MV-4-11 (cell line): ENCODE measurements at places on chromosomes 4 and X.

- DNase-seq = peak; percentile 15
Measured at GRCh38 chrX:40953369-40953768, 131.9 kb upstream of the USP9X start.

DNA sequence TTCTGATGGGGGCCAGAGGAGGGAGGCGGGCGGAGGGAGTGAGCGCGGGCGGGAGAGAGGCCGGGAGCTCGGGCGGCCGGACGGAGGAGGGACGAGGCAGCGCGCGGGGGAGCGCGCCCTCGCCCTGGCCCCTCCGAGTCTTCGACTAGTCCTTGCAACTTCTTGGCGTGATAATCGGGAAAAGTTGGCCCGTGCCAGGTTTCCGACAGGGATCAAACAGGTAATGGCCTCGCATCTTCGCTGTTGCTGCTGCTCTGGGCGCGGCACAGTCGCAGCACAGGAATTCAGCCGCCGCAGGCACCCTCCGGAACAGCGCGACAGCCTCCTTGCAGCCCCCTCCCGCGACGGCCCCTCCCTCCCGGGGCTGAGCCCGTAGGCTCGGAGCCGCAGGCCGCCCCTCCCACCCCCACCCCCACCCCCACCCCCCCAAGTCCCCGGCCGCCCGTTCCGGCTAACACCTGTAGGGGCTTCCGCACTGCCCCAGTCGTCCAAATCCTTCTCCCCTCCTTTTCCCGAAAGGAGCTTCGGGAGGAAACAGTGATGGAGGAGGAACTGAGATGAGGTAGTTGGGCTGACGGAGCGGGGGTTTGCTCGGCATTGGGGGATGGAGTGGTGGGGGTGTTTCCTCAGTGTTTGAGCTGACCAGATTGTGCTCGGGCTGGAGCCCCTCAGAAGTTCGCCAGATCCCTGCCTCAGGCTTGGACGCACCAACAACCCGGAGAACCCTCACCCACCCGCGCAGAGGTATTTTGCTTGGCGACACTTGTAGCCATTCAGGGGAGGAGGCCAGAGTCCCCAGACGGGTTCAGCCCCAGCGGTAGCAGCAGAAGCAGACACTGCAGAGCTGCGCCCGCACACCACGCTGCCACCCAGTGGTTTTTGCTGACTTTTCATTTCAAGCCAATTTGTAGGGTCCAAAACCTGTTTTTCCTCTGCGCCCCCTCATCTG, at the start of gene FGF13:
Gene FGF13, minus strand, starts transcription at position 319 of the 949 bp plus-strand sequence. CDS start 714 bp downstream, outside the sequence.
- no peak for DNase-seq

DNA sequence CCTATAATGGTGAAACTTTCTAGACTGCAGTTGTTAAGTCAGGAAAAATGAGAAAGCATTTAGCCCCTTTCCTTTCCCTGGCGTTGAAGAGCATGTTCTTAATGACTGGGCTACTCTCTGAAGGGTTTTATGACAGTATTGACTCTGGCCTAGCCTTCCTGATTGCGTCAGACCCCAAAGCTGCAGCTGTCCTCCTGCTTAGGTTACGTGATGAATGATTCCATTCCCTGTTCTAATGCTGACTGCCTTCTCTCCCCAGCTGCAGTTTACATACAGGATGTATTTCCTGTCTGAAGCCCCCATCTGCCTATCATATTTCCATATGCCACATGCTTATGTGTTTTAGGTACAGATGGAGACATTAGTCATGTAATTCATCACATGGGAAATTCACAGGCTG, 105.8 kb upstream of the EGFL6 start:
- DNase-seq = peak; percentile 82

- DNase-seq = no peak
Measured at GRCh38 chrX:38260231-38260630, 39.6 kb upstream of the SRPX start.

DNA sequence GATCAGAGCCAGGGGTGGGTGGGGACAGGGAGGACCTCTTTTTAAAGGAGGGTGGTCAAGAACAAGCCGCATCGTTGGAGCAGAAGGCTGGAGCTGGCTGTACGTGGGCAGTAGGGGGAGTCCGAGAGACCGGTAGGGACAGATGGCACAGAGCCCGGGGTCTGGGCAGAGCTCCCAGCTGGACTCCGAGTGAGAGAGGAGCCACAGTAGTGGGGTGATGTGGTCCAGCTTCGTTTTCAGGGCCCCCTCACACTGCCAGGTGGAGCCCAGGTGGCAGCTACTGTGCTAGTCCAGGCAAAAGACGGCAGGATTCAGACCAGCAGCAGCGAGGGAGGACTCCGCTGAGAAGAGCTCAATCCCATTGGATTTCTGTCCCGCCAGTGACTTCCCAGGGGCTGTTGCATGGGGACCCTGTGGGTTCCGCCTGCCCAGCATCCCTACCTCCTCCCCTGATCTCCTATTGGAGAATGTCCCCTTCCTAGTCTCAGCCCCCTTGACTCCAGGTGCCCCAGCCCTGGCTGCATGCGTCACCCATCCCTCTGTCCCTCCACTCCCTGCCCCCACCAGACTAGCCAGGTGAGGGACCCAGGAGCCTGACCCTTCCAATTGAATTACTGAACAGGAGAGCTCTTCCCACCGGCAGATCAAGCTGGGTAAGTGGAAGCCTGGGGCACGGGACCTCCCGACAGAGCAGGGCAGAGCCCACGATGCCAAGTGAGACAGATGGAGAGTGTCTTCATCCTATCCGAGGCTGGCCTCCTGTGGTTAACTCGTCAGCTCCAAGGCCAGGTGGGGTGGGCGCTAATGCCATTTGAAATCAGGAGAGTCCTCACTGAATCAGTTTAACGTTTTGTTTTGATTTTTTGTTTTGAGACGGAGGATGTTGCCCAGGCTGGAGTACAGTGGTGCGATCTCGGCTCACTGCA, 2.9 kb downstream of the ARHGAP4 start:
- peak; percentile 18 for DNase-seq

GRCh38 chr4:146059151-146059550, 116.4 kb upstream of the LSM6 start:
- peak; percentile 78 for DNase-seq

DNA sequence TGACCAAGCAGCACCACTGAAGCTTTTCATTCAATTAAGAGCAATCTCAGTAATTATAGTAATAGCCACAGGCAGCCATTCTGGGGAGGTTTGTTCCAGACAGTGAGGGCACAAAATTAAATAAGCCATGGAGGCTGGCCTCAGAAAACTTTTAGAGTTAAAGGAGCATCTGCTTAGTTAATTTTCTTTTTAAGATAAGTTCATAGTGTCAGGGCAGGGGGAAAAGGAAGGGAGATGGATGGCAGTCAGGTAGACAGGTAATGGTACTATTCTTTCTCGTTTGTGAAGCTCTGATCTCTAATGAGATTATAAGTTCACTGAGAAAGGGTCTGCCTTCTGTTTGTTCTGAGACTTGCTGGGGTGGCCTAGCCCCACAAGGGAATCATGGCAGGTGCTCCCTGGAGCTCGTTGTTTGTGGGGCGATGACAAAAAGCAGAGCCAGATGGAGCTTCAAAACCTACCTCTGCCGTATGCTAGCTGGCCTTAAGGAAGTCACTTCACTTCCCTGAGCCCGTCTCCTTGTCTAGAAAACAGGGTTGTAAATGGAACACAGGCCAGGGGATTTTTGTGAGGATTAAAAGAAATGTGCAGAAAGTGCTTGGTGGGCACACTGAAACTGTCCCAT, 44.6 kb upstream of the FGFBP2 start:
- DNase-seq = no peak

DNA sequence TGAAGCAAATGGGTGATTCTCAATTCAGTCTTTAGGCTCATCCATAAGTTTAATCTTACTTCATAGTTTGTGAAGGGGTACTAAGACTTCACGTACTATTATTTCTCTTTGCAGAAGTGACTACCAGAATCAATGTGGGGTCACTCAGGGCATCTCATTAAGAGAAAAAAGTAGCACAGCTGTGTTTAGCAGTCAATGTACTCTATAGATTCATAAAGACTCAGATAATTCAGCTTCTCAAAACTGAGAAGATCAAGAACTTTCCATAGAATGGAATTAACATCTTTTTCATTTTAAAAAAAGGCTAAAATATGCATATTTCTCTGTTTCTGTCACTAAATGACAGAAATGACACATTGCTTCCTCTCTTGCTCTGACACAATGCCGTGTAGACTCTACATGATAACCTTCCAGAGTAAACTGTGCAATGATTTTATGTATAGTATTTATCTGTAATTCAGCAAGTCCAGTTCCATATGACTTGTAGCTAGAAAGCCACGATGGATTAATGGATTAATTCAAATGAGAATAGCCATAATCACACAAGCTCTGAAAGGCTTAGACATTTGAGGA, 20.3 kb upstream of the LSM6 start:
- DNase-seq = no peak

GRCh38 chrX:133681897-133682296, 266.6 kb upstream of the GPC4 start:
- no peak for DNase-seq

- DNase-seq = peak; percentile 49
Measured at GRCh38 chr4:163367651-163368050, 24.0 kb downstream of the NPY5R start.

GRCh38 chr4:139329665-139330200, 27.5 kb upstream of the NDUFC1 start:
- DNase-seq = no peak

GRCh38 chrX:2325076-2325784, 175.5 kb downstream of the DHRSX start:
- DNase-seq = no peak

- DNase-seq = no peak
Measured at GRCh38 chrX:154354013-154354412, 20.4 kb downstream of the FLNA start.
